ENCODE measurements at places on chromosomes 4 and X. TPM values are rescaled to one million over a fixed set of nuclear protein-coding genes. Genes with fewer than 3 reads are reported as not detected.

Gene CTAG1B
- total RNA-seq, result not detected

Gene STPG2
- total RNA-seq, result 0.84 TPM

Gene GLRA3
- total RNA-seq, result not detected

Gene PWWP3B
- not detected for total RNA-seq

Measured in mammary microvascular endothelial cell (primary cell).